ENCODE measurements at places on chromosomes 1 and 21. TPM values are rescaled to one million over a fixed set of nuclear protein-coding genes. Genes with fewer than 3 reads are reported as not detected.

Gene PADI6
- total RNA-seq: not detected

Gene IRF6
- 133 TPM for total RNA-seq

Gene UMODL1
- total RNA-seq: 0.37 TPM

Gene RSPO1
- 0.27 TPM for total RNA-seq

Gene ARPC5
- 189 TPM for total RNA-seq

Gene AIRE
- not detected for total RNA-seq

Gene REG4
- total RNA-seq: 90.2 TPM

Gene SLC1A7
- 1.1 TPM for total RNA-seq

Gene OR2M3
- total RNA-seq: not detected

- DNase-seq: no peak
Observed at GRCh38 chr1:176896216-176896615, 268.3 kb downstream of the ASTN1 start.

- no peak for DNase-seq
Observed at GRCh38 chr1:62810420-62811274, 26.7 kb downstream of the ATG4C start.

GRCh38 chr1:167431909-167432650, 86.2 kb downstream of the CD247 start:
- no peak for DNase-seq

- no peak for DNase-seq
Observed at GRCh38 chr1:31552489-31552888, 23.8 kb upstream of the TINAGL1 start.

- DNase-seq: peak; percentile 31
Observed at GRCh38 chr1:155166471-155167165, 6.5 kb downstream of the KRTCAP2 start.

DNA sequence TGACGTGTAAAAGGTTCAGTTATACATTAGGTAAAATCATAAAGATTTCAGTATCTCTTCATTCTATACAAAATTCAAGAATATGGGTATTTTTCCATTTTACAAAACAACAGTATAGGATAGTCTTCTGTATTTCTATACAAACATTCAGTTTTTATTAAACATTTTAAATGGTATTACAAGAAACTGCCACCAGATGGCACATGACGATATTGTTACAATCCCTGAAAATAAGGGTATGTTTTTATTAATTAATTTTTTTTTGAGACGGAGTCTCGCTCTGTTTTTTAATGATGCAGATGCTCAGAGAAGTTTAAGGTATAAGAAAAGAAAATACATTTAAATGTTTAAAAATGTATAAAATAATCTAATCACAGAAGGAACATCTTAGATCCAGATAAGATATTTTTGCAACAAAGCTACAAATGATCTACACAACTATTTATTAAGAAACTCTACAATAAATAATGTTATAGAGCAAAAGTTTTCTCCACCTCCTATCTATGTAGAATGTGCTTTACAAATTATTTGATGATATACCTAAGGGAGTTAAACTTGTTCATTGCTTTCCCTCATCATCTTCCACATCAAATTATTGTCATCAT, 23.5 kb upstream of the RSBN1 start:
- no peak for DNase-seq

DNA sequence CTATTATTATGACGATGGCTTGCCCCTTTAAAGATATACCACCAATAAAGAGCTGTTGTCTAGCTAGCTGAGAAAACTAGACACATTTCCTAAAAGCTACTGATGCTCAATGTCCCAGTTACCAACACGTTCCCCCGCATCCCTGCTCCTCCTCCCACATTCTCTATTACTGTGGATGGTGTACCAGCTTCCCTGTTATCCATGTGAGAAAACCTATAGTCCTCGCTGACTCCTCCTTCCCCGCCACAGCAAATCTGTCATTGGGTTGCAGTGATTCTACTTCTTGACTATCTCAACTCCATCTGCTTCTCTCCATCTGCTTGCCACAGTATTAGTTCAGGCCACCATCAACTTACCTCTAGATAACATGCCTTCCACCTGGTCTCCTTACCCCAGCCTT, 337.5 kb downstream of the KCNH1 start:
- no peak for DNase-seq

- no peak for DNase-seq
Observed at GRCh38 chr21:42155045-42155855, 63.7 kb upstream of the ABCG1 start.

GRCh38 chr1:33246171-33246570, 10.1 kb upstream of the ZNF362 start:
- DNase-seq: no peak

DNA sequence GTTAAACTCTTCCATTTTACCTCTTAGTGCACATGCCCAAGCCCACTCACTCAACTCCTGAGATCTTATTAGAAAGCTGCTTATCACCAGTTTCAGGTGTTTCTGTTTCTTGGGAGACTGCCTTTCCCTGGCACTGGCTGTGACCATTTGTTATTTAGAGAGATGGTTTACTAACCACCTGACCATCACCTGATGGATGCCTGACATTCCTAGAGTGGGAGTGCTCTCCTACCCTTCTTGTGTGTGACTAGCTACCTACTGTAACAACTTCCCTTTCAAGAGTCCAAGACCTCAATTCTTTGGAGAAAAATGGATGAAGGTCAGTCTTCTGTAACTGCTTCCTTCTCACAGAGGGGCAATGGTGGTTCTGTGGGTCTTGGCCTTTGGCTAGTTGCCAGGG, 755.2 kb upstream of the ADAMTS5 start:
- DNase-seq: no peak

- DNase-seq: no peak
Observed at GRCh38 chr1:157034137-157034800, 11.3 kb downstream of the ARHGEF11 start.

DNA sequence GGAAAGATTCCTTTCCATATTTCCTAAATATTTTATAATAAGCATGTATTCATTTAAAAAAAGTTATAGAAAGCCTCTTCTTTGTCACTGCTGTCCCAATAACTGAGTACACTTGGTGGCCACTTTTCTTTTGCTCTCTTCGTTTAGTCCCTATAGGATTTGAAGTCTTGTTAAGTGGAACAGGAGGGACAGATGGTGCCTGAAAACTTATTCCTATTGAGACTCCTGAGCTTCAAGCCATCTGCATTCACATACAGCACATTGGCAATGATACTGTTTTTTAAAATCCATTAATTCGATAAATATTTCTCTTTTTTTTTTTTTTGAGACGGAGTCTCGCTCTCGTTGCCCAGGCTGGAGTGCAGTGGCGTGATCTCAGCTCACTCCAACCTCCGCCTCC, 2.0 kb upstream of the ZBTB40 start:
- no peak for DNase-seq

DNA sequence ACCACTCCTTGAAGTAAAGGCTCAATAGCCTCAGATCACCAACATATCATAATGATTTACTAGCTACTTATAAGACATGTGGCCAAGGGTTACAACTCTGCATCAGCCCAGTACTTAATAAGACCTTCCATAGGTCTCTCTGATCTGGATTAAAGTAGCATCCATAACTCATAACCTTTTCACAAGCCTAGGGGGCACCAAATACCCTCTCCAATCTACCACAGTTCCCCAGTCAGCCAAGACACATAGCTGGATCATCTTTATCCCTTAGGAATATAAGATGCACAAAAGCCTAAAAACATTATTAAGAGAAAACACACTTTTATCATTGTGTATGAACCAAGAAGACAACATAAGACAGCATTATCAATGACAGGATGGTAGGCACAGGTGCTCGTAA, 22.1 kb downstream of the SSX2IP start:
- DNase-seq: no peak

DNA sequence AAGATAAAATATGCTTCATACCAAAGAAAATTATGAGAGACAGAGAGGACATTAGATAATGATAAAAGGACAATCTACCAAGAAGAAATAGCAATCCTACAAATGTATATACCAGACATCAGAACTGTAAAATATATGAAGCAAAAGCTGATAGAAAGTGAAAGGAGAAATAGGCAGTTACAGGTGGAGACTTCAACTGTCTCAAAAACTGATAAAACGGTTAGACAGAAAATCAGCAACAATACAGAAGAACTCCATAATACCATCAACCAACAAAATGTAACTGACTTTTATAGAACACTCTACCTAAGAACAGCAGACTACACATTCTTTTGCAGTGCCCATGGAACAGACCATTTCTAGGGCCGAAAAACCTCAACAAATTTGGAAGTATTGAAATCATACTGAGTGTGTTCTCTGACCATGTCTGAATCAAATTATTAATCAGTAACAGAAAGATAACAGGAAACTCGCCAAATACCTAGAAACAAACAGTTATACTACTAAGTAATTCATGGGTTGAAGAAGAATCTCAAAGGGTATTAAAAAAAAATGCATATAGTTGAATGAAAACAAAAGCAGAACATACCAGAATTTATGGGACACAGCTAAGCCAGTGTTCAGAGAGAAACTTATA, 132.1 kb downstream of the RPS6KC1 start:
- DNase-seq: no peak

GRCh38 chr1:178161516-178161915, 67.6 kb downstream of the RASAL2 start:
- no peak for DNase-seq

DNA sequence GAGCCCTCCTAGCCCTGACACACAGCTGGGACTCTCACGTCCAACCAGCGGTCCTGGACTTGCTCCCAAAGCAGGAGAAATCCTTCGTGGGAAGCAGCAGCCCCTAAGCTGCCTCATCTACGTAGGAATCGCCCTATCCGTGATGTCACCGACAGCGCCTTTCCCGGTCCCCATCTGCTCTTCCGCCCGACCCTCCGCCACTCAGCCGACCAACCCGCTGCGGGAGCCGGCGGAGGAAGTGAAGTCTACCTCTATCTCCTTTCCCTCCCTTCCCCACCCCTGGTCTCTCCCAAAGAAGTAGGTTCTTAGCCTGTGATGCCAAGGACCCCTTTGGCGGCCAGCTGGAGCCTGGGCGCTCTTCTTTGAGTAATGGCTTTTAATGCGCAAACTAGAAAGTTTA, 272.1 kb downstream of the FAM72C start:
- no peak for DNase-seq

DNA sequence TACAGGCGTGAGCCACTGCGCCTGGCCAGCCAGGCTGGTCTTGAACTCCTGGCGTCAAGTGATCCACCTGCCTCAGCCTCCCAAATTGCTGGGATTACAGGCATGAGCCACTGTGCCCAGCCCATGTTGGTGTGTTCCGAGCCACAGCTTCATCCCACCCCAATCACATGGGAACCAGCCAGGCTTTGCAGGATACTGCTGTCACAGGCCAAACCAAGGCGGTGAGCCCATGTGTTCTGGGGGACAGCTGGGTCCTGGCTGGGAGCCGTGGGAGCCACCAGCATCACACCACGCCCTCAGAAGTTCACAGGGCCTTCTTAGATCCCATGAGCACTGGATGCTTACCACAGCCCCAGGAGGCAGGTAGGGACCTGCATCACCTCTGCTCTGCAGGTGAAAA, 56.9 kb downstream of the DHRS3 start:
- DNase-seq: no peak

DNA sequence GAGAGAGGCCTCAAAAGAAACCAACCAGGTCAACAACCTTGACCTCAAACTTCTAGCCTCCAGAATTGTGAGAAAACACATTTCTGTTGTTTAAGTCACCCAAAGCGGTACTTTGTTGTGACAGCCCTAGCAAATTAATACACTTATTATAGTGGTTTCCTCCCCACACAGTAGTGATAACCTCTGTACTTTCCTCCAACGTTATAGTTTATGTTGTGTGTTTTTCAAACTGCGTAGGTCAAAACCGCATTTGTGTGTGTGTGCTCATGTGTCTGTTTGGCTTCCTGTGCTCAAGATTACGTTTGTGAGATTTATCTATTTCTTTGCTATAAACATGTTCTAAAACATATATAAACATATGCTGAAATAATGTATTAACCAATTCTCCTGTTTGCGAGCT, 667.8 kb upstream of the USP24 start:
- no peak for DNase-seq

DNA sequence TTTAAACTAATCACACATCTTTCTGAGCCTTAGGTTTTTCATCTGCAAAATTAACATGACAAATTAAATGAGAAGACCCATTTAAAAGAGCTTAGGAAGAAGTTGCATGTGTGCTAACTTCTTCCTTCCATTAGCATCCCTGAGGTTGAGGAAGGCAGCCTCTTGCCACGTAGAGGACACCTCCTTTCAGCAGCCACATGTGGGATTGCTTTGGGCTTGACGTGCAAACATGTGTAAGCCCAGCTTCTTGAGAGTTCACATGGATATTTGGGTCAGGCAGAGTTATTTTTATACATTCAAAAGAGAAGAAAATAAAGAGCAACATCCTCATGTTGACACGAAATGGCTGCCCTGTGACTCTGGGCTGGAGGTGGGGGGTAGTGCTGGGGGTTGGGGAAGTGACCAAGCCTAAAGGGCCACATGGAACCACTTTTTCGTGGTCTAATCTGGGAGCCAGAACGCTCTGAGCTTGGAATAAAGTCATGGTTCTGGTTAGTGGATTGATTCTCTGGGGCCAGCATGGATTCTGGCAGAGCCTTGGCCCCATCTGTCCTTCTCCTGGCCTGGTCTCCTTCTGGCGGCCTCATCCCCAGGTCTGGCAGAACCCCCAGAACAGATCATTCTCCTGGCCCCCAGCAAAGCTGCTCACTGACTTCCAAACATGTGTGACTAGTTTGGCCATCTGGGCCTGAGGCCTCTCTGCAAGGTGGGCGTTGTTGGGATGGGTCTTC, 137.1 kb upstream of the USP24 start:
- DNase-seq: no peak

- no peak for DNase-seq
Observed at GRCh38 chr21:44510109-44510507, 29.9 kb downstream of the KRTAP10-1 start.

DNA sequence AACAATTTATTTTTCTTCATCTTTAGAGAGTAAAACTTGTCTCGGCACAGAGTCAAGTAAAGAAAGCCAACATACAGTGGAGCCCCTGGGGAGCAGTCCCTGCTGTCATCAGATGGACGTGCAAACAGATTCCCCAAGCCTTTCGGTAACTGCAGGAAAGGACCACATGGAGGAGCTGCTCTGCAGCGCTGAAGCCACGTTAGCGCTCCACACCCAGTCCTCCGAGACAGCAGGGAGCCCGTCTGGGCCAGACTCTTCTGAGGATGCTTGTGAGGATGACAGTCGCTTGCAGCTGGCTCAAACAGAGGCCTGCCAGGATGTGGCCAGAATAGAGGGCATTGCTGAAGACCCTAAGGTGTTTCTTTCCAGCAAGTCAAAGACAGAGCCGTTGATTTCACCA, 77.1 kb upstream of the SCCPDH start:
- peak; percentile 46 for DNase-seq

- DNase-seq: no peak
Observed at GRCh38 chr1:188188317-188188716, 1359.6 kb downstream of the PLA2G4A start.

DNA sequence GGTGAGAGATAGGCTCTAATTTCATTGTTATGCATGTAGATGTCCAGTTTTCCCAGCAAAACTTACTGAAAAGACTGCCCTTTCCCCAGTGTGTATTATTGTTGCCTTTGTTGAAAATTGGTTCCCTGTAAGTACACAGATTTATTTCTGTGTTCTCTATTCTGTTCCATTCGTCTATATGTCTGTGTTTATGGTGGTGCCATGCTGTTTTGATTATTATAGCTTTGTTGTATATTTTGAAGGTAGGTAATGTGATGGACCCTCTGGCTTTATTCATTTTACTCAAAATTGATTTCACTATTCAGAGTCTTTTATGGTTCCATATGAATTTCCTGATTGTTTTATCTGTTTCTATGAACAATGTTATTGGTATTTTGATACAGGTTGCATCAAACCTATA, 375.8 kb upstream of the VAMP3 start:
- DNase-seq: no peak

All from colonic mucosa (tissue), 4 donors.